ENCODE measurements at places on chromosomes 1 and 21.

DNA sequence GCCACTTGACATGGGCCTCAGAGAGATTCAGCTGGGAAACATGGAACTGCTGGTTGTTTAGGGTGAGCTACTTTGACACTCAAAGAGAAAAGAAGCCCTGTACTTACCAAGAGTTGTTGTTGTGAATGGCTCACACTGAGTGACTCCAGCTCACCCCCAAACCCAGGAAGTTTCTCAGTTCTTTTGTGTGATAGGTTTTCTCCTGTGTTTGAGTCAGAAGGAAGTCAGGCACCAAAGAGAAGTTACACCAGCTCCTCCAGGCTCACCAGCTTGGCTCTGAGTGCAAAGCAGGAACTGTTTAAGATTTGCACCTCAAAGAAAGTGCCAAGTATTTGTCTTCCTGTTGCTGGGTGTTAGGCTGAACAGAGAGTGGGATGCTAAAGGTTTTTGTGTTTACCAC, 111.2 kb upstream of the PROX1 start:
- no peak for DNase-seq

GRCh38 chr1:70537788-70538187, 126.7 kb downstream of the CTH start:
- no peak for DNase-seq

DNA sequence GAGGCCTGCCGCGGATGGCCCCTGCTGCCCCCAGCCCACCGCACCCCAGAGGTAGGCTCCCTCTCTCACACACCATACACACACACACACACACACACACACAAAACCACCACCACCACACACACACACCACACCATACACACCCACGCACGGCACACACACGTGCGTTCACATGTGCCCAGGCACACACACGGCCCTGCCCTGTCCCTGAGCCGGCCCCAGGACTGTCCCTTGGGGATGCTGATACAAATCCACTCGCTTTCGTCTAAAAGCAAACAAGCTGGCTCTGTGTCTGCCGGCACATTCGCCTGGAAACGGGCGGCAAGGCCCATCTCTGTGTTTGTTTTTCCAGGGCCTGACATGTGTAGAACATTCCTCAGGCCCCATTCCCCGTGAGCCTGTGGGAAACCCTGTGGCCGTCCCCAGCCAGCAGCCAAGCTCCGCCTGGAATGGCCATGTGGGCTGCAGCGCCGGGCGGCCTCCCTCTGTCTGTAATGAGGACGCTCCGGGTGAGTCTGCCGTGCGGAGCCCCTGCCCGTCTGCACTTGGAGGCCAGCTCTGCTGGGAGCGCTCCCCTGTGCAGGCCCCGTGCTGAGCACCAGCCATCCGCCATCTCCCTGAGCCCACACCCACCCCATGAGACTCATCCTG, 67.4 kb downstream of the DMRTB1 start:
- no peak for DNase-seq

DNA sequence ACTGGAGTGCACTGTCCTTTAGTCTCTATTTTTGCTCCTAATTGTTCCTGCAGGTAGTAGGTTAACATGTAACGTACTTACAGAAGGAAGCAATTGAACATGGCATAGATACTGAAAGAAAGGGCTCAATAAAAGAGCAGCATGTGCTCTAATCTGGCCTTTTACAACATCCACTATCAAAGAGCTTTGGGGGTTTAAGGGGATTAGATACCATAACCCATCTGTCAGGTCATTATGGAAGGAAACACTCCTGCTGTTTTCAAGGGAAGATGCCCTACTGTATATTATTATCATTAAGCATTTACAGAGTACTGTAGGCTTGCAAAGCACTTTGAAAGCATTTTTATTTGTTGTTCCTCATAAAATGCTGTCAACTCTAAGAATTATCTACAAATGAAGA, 152.8 kb downstream of the TTLL7 start:
- no peak for DNase-seq

- no peak for DNase-seq
Measured at GRCh38 chr1:221683681-221684080, 58.2 kb downstream of the DUSP10 start.

GRCh38 chr21:34018185-34018584, 55.2 kb upstream of the MRPS6 start:
- DNase-seq, result no peak

- DNase-seq, result no peak
Measured at GRCh38 chr1:152919071-152919470, 10.7 kb downstream of the IVL start.

DNA sequence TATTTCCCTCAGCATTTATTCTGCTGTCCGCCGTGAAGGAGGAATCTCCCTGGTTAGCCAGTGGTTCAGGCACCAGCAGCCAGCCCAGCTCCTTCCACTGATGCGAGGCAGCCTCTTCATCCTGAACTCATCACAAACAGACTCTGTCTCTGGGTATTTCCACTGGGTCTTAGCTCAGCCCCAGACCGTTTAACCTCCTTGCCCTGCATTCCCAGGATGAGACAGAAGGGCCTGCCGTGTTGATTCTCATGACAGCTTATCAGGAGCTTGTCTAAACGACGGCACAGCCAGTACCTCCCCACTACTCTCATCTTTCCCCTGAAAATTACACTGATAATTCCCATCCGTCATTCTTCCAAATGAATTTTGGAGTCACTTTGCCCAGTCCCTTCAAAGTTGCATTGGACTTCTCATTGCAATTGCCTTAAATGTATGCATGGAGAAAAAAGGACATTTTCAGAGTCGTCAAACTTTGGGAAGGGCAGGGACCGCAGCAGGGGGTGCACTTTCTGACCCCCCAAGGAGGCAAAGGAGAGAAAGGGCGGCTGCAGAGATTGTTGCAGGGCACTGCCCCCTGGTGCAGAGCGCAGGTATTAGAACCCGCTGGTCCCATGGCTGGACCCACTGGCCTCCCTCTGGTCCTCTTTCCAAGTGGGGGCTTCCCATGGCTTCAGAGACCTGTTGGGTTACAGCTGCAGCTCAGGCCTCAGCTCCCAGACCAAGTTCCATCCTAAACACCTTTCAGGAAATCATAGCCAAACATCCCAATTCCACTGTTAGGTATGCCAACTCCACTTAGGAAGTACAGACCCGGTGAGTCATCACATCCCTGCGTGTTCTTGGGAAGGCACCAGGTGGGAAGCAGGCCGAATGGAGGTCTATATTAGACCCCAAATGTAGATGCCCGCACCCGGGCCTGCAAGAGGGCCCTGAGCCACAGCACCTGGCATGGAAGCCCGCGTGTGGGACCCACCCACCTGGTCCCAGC, 3.7 kb upstream of the MEGF6 start:
- no peak for DNase-seq

GRCh38 chr1:84225646-84226045, 75.9 kb upstream of the SAMD13 start:
- no peak for DNase-seq

DNA sequence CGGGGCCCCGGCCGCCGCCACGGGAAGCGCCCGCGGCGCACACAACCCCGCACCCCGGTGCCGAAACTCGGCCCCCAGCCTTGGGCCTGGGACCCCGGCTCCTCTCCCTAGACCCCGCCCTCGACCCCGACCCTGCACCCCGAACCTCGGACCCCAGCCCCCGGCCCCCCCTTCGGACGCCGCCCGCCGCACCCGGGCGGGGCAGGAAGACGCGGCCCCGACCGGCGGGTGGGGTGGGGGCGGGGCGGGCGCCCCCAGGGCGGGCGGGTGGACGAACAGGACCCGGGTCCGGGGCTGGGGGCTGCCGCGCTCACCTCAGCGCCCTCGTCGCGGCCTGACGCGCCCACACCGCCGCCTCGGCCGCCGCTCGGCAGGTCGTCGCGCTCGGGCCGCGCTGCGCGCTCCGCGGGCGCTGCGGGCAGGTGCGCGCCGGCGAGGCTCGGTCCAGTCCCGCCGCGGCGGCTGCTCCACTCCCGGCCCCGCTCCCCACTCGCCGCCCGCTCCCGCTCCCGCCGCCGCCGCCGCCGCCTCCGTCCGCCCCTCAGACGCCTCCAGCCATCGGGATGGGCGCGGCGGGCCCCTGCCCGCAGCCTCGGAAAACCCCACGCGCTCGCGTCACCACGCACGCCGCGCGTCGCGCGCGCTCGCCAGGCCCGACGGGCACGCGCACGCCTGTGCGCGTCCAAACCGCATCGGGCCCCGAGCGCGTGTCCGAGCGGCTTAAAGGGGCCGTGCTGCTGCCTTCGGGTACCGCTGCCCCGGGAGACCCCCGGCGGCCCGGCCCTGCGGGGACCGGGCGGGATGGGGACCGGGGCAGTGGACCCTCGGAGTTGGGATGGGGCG, at the start of gene GNB1:
TSS of gene GNB1 (minus strand) at position 582 of the 843 bp plus-strand sequence. CDS start 65,634 bp downstream, outside the sequence.
- DNase-seq, result no peak

DNA sequence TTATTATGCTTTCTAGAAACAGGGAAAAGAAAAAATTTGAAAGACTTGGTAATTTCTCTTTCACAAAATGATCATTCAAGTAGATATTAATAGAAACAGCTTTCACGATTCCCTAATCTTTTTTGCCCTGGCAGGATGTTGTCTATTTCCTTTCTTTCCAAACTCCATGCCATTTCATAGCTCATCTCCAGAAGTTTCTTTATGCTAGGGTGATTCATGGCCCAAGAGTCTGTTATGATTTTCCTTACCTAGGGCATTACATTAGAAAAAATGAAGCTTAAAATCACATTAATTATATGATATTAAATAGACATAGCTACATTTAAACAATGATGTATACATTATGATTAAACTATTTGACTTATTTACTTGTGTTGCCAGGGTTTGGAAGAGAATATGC, 762.1 kb downstream of the LTN1 start:
- no peak for DNase-seq

DNA sequence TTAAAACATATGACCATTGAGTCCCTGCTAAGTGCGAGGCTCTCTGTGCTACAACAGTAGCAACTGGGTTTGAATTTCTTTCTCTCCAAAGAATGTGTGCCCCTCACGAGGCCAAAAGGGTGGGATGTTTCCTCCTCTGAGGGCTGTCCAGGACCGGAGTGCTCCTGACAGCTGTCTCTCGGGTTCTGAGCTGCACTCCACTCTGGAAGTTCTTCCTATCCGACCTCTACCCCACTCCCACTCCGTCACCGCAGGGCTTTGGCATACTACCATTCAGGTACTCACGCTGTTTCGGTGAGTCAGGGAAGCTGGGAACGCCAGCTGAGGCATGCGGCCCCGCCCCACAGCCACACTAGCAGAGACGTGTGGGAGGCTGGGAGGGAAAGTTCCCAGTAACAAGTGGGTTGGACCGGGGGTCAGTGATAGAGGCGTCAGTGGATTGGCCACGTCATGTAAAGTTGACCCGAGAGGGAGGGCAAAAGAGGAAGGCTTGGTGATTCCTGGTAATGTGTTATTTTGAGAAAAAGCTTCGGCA, 705 bp upstream of the SLC50A1 start:
- peak; percentile 97 for DNase-seq

GRCh38 chr1:30198795-30199403, 524.5 kb downstream of the MATN1 start:
- peak; percentile 80 for DNase-seq

GRCh38 chr1:195934817-195935553, 673.3 kb downstream of the KCNT2 start:
- DNase-seq, result no peak

- no peak for DNase-seq
Measured at GRCh38 chr1:206030714-206031113, 7.0 kb upstream of the CTSE start.

- DNase-seq, result no peak
Measured at GRCh38 chr21:26570203-26570602, 2.9 kb downstream of the CYYR1 start.

- no peak for DNase-seq
Measured at GRCh38 chr1:171218661-171219060, 29.6 kb upstream of the FMO1 start.

GRCh38 chr1:31782421-31783410, 18.6 kb upstream of the ADGRB2 start:
- DNase-seq, result no peak

GRCh38 chr1:169814265-169814664, 19.6 kb upstream of the METTL18 start:
- no peak for DNase-seq

DNA sequence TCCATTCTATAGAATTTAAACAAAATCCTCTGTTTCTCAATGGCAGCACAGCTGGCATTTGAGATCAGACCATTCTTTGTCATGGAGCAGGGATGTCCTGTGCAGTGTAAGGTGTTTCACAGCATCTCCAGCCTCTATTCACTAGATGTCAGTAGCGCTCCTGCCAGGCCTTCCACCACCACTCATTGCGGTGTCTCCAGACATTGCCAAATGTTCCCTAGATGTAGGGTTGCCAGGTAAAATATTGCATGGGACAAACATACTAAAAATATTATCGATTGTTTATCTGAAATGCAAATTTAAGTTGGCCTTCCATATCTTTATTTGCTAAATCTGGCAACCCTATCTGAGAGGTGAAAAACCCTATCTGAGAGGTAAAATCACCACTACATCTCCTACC, 11.7 kb downstream of the ITLN2 start:
- no peak for DNase-seq

DNA sequence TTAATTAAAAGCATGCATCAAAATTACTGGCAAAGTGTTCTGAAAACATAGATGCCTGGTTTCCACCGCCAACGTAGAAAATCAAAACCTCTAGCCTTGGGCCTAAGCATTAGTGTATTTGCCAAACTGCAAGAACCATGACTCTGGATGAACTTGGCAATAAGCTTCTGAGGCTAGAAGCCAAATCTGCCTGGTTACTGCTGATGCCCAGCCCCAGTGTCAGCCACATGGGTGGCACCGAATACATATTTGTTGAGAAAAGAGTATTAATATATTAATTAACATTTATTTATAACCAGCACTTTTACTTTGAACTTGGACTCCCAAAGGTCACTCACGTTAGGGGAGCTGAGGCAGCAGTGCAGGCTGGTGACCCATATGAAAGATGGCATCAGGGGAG, 140.6 kb upstream of the HMGB4 start:
- no peak for DNase-seq

GRCh38 chr1:215890438-215890837, 323.3 kb downstream of the KCTD3 start:
- no peak for DNase-seq

GRCh38 chr1:66413838-66414175, 120.1 kb upstream of the SGIP1 start:
- no peak for DNase-seq

- no peak for DNase-seq
Measured at GRCh38 chr1:36093226-36093625, 4.5 kb downstream of the ADPRS start.

DNA sequence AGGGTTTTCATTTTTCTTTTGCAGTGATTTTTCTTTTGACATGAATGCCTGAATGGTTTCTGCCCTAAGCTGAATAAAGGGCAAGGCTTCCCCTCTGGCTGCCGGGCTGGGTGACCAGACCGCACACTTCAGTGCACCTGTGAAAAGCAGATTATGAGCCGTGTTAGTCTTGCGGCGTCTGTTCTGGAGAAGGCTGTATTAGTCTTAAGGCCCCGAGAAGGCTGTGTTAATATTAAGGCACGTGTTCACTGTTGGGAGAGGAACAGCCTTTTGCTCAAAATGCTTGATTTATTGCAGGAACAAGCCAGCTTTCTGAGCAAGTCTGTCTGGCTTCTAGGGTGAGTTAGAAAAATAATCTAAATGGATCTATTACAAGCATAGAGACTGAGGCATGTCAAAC, 54.7 kb upstream of the DNAH14 start:
- no peak for DNase-seq

- no peak for DNase-seq
Measured at GRCh38 chr1:170768929-170769328, 105.0 kb downstream of the PRRX1 start.

Data from vagina (tissue), 2 donors.